Naive thymus-derived CD4-positive, alpha-beta T cell (primary cell): ENCODE measurements at places on chromosomes 7 and 10.

GRCh38 chr10:104306897-104307296 lies 31.4 kb downstream of the ITPRIP start:
- no peak for DNase-seq
- H3K4me1 ChIP-seq = peaks cover 43% of the 10 kb centered on the region
- no peaks in the 10 kb centered on the region for H3K27me3 ChIP-seq
- H3K4me3 ChIP-seq = no peak overlapping the region
- no peaks in the 10 kb centered on the region for H3K36me3 ChIP-seq
- no peak overlapping the region for H3K27ac ChIP-seq

DNA sequence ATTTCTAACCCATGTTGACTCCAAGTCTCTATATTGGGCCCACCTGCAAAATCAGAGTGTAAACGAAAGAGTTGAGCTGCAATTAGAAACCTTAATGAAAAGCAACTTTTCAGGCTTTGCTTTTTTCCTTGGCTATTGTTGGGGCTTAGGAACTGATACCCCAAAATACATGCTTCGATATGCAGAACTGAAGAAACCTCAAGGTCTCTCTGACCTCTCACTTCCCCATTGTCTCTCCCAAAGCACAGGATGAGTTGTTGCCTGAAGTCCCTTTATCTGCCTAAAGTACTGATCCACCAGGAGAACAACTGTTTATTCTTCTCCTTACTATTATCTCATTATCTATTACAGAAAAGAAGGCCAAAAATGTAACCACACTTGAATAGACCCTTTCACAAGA lies 666.0 kb upstream of the LRRTM3 start:
- no peak for DNase-seq
- H3K27me3 ChIP-seq = no peaks in the 10 kb centered on the region
- no peak overlapping the region for H3K27ac ChIP-seq
- no peak overlapping the region for H3K4me3 ChIP-seq

DNA sequence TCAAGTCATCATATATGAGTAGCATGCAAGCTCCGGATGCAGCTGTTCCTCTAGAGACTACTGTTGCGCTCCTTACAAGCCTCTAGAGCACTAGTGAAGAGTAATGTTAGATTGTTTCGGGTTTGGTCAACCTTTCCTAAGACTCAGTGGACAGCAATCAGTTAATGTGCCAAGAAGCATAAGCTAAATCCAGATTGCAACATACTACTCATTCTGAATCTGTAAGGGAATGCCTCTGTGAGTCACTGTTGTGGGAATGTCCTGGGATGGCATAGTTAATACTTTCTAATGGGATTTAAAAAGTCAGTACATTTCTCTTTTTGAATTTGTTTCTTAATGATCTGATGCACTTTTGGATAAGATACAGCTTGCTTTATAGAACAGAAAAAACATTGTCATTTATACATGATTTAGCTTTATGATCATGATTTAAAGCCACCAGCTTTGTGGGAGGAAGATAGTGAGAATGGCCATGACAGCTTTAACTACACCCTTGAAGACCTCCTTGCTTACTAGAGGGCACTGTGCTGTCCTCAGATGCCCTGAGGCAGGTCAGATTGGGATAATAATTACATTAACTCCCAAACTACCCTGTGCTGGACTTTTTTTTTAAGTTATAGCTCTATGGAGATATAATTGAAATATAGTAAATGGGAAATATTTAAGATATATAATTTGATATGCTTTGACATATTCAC lies 138.4 kb downstream of the SDK1 start:
- H3K27ac ChIP-seq = no peak overlapping the region
- no peaks in the 10 kb centered on the region for H3K27me3 ChIP-seq
- H3K36me3 ChIP-seq = no peaks in the 10 kb centered on the region
- no peak for DNase-seq

GRCh38 chr10:89814278-89814677 lies 112.9 kb downstream of the KIF20B start:
- no peak for DNase-seq
- H3K36me3 ChIP-seq = no peaks in the 10 kb centered on the region
- H3K4me1 ChIP-seq = no peaks in the 10 kb centered on the region
- H3K27ac ChIP-seq = no peak overlapping the region

- DNase-seq = no peak
- no peaks in the 10 kb centered on the region for H3K27me3 ChIP-seq
- no peaks in the 10 kb centered on the region for H3K4me1 ChIP-seq
- no peaks in the 10 kb centered on the region for H3K36me3 ChIP-seq
- no peak overlapping the region for H3K27ac ChIP-seq
- H3K4me3 ChIP-seq = no peak overlapping the region
These were observed 88.8 kb upstream of the TMEM72 start for GRCh38 chr10:44822349-44822748.

DNA sequence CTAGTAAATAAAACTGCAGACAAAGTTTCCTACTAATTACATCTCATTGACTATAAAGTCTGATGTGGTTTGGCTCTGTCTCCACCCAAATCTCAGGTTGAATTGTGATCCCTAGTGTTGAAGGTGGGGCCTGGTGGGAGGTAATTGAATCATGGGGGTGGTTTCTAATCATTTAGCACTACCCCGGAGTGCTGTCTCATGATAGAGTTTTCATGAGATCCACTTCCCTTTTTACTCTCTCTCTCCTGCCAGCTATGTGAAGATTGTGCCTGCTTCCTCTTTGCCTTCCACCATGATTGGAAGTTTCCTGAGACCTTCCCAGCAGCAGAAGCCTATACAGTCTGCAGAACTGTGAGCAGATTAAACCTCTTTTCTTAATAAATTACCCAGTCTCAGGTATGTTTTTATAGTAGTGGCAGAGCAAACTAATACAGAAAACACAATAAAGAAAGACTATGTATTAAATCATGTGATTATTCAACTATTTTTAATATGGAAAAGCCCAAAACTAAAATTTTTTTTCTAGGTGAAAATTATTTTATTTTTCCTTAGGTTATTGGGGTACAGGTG lies 232.1 kb downstream of the FZD1 start:
- DNase-seq = no peak
- H3K27me3 ChIP-seq = no peaks in the 10 kb centered on the region
- no peak overlapping the region for H3K27ac ChIP-seq
- no peaks in the 10 kb centered on the region for H3K36me3 ChIP-seq

- H3K27ac ChIP-seq = no peak overlapping the region
- H3K4me1 ChIP-seq = no peaks in the 10 kb centered on the region
- H3K27me3 ChIP-seq = no peaks in the 10 kb centered on the region
- DNase-seq = no peak
These were observed 11.7 kb upstream of the ZNF239 start for GRCh38 chr10:43585981-43586729.

- no peak for DNase-seq
- no peaks in the 10 kb centered on the region for H3K4me1 ChIP-seq
- H3K4me3 ChIP-seq = no peak overlapping the region
- no peak overlapping the region for H3K27ac ChIP-seq
These were observed 114.6 kb downstream of the ITIH5 start for GRCh38 chr10:7551950-7552716.

GRCh38 chr10:125081931-125082330 lies 78.4 kb downstream of the CTBP2 start:
- no peaks in the 10 kb centered on the region for H3K27me3 ChIP-seq
- no peak for DNase-seq
- H3K27ac ChIP-seq = no peak overlapping the region
- no peak overlapping the region for H3K4me3 ChIP-seq
- no peaks in the 10 kb centered on the region for H3K4me1 ChIP-seq
- H3K36me3 ChIP-seq = no peaks in the 10 kb centered on the region

- no peak for DNase-seq
- H3K4me1 ChIP-seq = no peaks in the 10 kb centered on the region
These were observed 24.2 kb downstream of the TSPAN15 start for GRCh38 chr10:69475433-69475830.
